ENCODE measurements at places on chromosomes 5 and 9.
A peak's percentile ranks its signal among the peaks of the same experiment; 100 is the strongest.

GRCh38 chr5:58261605-58262004 lies 198.3 kb downstream of the PLK2 start:
- no peak for DNase-seq

DNA sequence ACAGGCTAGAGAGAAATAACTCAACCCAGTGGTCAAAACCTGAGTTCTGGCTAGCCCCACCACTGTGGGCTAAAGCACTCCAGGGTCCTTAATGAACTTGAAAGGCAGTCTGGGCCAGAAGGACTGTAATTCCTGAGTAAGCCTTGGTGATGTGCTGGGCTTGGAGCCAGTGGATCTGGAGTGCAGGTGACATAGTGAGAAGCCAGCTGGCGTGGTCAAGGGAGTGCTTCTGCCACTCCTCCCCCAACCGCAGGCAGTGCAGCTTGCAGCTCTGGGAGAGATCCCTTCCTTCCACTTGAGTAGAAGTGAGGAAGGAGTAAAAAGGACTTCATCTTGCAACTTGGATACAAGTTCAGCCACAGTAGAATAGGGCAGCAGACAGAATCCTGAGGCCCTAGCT lies 424.0 kb downstream of the CDH18 start:
- no peak for DNase-seq

GRCh38 chr5:63743096-63743798 lies 219.0 kb downstream of the HTR1A start:
- DNase-seq = no peak

DNA sequence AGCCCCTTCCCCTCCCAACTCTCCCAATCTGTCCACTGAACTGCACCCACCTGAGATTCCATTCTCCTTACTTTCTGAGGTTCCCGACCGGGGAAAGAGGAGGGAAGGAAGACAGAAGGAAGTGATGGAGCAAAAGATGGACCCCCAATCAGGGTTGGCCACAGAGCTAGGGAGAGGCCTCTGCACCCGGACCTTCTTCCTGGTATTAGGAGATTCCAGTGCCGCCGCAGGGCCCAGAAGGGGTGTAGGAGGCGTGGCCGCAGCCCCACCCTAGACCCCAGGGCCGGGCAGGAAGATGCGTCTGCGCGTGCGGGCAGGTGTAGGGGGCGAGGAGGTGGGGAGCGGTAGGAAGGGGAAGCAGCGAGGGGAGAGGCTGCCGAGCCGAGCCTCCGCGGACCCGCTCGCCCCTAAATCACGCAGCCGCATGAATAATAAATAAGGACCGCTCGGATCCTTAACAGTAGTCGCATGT lies 104.2 kb upstream of the MVB12B start:
- DNase-seq = no peak

DNA sequence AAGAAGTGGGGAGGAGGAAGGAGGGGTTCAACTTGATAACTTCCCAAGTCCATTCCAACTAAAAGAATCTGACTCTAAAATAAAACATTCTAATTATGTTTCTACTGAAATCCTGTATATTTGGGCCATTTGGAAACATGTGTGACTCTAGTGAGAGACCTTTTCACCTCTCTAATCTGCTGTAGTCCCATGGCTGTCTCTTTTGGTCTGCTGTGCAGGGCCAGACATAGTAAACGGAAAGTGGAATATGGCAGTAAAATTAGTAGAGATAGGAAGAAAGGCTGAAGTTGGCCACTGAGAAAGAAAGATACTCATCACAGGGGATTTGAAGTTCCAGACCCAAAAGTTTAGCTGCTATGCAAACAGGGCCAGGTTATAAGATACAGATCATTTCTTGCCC lies 15.9 kb downstream of the RFX3 start:
- DNase-seq = no peak

DNA sequence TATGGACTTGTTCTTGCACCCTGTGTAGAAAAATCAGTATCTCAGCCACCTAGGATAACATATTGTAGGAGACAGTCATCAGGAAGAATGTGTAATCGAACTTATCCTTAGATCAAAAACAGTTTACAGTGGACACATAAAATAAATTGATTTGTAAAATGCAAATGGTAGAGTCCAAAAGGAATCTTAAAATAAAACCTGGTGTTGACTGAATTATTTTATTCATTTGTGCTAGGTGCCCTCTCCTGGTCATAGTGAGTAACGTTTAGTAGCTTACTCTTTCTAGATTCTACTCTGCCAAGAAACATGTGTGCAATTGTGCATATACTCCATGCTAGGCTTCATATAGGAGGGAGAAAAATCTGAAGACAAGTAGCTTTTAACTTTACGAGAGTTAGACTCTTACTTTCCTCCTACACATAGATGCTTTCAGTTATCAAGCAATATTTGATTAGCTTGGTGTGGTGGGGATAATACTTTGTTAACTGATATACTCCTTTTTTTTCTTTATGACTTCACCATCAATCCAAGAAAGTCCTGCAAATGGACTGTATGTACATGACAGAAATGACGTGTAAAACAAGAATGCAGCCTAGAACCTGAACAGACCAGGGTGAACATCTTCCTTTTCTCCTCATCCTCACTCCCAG lies 23.7 kb upstream of the LOX start:
- no peak for DNase-seq

GRCh38 chr5:163995206-163995605 lies 489.8 kb downstream of the MAT2B start:
- DNase-seq = no peak

- DNase-seq = peak; percentile 21
These were observed 143.7 kb downstream of the ARHGAP26 start for GRCh38 chr5:142913728-142914338.

DNA sequence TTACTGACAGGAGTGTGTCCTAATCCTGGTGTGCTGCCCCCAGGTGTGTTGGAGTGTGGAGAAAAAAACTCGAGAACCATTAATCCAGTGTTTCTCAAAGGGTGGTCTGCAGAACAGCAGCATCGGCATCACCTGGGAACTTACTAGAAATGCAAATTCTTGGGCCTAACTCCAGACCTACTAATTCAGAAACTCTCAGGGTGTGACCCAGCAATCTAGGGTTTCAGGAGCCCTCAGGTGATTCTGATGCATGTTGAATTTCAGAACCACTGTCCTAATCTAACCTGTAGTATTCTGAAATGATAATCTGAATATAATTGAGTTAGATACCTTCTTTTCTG lies 30.0 kb upstream of the IL6ST start:
- no peak for DNase-seq

GRCh38 chr5:132057498-132058255 lies 2.8 kb upstream of the IL3 start:
- DNase-seq = no peak

DNA sequence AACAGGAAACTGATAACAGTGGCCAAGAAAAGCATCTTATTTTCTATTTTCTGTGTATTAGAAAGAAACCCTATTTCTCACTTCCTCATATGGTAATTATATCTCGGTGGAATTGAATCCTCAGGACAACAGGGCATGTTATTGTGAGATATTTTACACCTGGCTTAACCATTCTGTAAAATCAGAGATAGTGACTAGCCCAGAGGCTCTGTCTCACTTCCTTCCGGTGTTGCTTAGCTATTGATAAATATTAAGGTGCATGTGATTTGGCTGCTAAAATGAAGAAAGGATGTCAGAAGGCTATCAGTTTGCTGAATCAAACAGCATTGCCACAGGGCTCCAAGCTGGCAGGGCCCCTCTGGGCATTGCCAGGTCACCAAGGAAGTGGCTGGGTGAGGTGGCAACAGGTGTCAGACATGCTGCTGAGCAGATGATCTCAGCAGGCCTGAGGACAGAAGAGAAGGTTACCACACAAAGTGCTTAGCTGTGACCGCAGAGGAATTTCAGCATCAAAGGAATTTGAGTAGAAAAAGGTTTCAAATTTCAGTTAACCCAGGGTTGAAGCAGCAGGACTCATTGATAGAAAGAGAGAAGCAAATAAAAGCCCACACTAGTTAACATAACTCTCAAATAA lies 330.7 kb downstream of the PDE4D start:
- peak; percentile 83 for DNase-seq

DNA sequence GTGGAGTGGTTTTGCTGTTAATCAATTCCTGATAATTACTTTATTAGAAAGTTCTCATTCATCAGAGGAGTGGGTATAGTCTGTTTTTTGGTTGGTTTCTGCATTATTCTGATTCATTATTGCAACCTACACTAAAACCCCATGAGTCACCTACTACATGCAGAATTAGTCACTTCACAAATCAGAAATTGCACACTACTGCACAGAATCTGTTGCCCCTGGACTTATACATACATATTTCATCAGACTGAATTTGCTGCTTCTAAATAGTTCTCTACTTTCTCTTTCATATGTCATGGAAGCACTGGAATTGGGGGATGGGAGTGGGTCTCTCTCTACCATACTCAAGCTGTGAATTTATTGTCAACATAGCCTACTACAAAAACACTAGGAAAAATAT lies 585.1 kb downstream of the DNAH5 start:
- DNase-seq = no peak

GRCh38 chr5:159057996-159058395 lies 41.7 kb downstream of the EBF1 start:
- DNase-seq = no peak

DNA sequence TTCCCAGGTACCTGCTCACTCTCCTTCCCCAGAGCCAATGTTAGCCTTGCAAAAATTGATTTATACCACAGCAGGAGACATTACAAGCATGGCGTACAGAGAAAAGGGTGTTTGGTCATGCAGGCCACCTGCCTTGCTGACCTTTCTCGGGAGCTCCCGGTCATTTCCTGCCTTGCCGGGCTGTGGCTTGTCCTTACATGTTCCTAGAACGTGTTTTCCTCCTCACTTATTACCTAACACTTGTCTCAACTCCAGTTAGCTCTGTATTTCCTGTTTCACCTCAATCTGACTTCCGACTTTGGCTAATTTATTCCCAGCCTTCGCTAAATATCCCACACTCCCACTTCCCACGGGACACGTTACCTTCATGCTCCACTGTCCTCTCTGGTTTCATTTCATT lies 282.5 kb downstream of the ICE1 start:
- DNase-seq = no peak

GRCh38 chr9:88820055-88820454 lies 171.2 kb upstream of the S1PR3 start:
- no peak for DNase-seq

DNA sequence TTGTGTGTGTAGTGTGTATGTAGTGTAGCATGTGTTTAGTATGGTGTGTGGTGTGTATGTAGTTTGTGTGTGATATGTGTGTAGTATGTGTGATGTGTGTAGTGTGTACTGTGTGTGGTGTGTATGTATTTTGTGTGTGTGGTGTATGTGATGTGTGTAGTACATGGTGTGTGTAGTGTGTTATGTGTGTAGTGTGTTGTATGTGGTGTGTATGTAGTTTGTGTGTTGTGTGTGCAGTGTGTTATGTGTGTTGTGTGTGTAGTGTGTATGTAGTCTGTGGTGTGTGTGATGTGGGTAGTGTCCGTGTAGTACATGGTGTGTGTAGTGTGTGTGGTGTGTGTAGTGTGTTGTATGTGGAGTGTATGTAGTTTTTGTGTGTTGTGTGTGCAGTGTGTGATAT lies 40.0 kb downstream of the SYK start:
- DNase-seq = no peak

DNA sequence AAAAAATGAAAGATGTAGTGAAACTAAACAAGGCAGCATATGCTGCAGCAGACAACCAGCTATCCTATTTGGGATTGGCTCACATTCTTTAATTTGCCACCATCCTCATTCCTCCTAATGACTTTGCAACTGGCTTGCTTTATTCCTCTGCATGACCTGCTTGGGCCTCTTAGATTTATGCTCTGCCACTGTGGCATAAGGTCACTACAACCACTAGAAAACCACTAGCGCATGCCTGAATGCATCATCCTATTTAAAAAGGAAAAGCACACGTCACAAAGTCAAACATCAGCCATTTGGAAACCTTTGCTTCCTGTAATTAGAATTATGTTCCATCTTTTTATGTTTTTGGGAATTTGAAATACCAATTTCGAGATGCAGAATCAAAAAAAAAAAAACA lies 40.8 kb upstream of the CCDC152 start:
- DNase-seq = no peak

DNA sequence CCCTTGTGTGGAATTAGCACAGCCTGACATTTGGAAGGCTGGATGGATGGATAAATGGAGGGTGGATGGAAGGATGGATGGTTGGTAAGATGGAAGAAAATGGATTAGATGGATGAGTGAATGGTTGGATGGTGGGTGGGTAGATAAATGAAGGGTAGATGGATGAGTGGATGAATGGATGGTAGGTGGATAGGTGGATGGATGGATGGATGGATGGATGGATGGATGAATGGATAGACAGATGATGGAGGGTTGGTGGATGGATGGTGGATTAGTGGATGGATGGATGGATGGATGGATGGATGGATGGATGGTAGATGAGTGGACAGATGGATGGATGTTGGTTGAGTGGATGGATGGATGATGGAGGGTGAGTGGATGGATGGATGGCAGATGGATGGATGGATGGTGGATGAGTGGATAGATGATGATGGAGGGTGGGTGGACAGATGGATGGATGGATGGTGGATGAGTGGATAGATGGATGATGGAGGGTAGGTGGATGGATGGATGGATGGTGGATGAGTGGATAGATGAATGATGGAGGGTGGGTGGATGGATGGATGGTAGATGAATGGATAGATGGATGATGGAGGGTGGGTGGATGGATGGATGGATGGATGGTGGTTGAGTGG lies 175.6 kb upstream of the PPP1R26 start:
- DNase-seq = no peak

GRCh38 chr9:106557996-106558667 lies 304.8 kb upstream of the ZNF462 start:
- DNase-seq = no peak

DNA sequence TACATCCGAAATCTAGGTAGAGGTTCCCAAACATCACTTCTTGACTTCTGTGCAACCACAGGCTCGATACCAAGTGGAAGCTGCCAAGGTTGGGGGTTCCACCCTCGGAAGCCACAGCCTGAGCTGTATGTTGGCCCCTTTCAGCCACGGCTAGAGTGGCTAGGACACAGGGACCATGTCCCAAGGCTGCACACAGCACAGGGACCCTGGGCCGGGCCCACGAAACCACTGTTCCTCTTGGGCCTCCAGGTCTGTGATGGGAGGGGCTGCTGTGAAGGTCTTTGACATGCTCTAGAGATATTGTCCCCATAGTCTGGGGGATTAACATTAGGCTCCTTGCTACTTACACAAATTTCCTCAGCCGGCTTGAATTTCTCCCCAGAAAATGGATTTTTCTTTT lies 460.6 kb downstream of the ISL1 start:
- no peak for DNase-seq
